ENCODE measurements at places on chromosomes 13 and 19.

DNA sequence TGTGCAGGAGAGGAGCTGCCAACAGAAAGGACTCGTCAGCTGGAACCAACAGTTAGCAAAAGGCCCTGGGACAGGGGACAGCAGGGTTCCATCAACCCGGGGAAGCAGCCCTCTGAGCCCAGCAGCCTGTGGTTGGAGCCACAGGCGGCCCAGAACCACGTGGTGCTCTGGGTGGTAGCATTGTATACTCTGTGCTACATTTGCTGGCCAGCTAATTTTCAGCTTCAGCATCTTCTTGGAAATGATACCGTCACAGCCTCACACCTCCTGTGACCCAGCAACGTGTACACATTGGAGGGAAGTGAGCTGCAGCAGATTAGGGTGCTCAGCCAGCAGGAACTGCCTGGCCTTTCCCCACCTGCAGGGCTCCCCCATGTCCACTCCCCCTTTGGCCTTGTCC, 13.1 kb upstream of the MTIF3 start:
- no peak for DNase-seq

DNA sequence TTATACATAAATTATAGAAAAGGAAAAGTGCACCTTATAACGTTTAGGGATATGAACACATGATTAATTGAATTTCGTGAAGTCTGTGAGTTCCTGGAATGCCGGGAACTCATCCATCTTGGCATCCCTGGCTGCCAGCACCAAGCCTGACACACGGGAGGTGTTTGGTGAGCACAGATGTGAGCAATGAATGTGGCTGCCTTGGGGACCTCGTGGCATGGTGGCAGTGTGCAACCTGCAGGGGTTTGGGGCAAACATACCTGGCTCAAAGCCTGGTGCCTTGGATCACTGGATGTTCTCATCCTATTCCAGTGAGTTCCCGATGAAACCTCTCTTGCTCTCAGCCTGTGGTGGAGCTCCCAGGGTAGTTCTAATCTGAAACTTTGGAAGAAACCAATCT, 10.4 kb upstream of the MAP2K2 start:
- no peak for DNase-seq

DNA sequence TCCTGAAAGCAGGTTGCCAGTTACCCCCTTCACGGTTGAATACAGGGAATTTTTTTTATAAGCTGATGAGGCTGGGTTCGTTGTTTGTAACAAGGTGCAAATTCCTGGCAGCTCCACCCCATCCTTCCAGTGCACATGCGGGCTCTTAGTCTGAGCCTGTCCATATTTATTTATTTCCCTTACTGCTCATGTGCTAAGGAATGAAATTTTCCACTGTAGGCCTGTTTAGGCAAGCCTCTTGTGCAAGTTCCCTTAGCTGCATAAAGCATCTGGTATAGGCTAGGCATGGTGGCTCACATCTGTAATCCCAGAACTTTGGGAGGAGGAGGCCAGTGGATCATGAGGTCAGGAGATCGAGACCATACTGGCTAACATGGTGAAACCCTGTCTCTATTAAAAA, 560.9 kb upstream of the PCDH9 start:
- no peak for DNase-seq

DNA sequence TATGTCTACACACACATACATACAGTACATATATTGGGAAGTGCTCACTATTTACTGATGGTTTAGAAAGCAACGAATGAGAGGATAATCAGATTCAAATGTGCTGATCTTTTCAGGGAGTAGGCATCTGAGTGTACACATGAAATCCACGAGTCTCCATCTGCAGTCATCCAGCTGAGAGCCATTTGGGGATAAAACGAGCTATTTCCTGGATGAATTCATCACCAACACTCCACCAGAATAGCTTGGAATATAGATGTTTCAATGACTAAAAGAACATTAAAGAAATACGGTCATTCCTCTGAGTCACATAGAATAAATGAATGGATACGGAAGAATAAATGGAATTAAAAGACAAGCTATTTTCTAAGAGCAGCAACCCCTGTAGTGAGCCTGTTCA, 721.6 kb upstream of the ARGLU1 start:
- peak; percentile 11 for DNase-seq

DNA sequence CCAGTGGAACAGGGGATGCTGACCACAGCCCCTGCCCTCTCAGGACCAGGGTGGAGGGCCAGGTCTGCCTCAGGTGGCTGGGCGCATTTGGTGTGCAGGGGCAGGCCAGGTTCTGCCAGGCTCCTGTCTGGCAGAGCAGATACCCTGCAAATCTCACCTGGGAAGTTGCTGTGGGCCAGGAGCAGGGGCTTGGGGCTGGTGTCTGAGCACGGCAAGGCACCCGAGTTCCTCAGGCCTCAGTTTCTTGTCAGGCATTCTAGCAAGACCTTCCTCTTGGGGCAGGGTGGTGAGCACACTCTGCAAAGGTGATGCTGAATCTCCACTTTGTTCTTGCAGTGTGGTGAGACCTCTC, 1.1 kb downstream of the CRTC1 start:
- no peak for DNase-seq

- no peak for DNase-seq
These were observed 13.1 kb upstream of the MEDAG start for GRCh38 chr13:30892966-30893365.

GRCh38 chr13:106596275-106596937, 28.5 kb upstream of the ARGLU1 start:
- DNase-seq: no peak

DNA sequence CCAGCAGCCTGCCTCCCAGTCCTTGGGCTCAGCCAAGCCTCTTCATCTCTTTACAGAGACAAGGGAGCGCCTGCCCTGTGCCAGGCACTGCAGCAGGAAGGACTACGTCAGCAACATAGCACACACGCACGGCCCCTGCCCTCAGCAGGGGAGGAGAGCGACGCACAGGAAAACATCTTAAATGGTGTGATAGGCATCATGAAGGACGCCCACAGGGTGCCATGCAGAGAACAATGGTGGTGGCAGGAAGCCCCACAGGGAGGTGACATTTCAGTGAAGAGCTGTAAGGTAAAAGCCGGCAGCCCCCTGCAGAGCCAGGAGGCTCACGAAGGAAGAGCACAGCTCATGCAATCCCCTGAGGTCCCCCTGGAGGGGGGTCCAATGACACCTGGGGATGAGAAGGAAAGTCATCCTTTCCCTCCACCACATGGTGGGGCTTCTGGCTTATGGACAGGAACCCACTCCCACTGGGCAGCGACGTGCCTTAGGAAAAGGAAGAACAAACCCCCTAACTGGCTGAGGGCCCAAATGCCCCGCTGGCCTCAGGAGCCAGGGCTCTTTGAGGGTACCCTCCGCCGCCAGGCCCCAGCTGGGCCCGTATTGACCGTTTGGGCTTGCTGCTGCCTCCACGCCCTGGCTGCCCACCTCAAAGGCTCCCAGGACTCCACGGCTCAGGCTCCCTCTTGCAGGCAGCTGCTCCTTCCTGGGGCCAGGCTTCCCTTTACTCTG, 37.3 kb upstream of the C13orf42 start:
- DNase-seq: no peak

DNA sequence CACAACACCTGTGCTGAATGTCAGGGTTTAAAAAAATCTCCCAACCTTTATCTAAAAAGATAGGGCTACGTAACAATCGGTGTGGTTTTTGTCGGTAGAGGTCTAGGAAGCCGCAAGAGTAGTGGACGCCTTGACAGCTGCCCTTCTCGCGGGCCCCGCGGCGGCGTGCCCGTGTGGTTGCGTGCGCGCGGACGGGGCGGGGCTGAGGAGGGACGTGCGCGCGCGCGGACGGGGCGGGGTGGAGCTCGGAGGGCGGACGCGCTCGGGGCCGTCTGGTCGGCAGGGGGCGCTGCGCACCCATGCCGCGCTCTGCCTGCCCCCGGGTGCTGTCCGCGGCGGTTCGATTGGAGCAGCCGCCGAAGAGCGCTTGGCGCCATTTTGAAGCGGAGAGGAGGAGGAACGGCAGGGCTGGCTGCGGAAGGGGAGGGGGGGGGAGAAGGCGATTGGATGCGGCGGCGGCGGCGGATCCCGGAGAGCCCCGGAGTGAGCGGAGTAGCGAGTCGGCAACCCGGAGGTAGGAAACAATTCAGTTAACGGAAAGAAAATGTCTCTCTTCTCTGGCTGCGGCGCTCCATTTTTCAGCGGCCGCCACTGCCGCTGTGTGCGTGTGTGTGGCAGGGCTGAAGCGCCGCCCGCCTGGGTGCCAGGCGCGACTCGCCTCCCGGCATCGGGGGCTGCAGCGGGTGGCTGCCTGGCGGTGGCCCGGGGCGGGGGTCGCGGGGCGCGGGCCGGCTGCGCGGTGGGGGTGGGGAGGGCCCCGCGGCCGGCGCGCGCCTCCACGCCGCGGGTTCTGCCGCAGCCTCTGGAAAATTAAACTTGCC, at the start of gene PDS5B:
PDS5B (plus strand) TSS at position 373 of the 821 bp plus-strand sequence. CDS start 62,321 bp downstream, outside the sequence.
- DNase-seq: peak; percentile 86

DNA sequence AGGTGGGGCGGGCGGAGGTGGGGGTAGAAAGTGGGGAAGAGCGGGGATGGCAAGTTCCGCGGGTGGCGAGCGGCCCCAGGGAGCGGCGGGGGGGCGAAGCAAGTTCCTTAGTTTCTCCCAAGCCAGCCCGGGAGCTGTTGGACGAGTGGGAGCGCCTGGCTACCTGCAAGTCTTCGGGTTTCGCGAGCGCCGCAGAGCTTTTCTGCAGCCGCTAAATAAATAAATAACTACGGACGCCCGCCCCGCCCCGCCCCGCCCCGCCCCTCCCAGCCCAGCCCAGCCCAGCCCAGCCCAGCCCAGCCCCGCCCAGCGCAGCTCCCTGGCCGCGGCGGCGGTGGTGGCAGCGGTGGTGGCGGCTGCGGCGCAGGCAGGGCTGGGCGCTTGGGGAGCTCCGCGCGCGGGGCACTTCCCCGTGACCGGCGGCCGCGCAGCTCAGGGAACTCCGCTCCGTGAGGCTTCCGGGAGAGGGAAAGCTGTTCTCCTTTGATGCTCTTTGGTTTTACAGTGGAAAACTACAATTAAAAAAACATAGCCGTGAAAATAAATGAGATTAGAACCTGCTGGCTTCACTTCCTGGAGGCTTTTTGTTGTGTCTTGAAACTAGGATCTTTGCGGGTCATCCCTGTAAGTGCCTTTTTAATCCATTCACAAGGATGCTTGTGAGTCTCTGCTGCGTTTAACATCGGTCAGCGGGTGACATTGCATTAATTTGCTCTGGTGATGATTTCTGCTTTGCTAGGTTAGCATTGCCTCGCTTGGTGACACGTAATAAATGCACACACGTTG, at the start of gene UBE2L5:
UBE2L5 (plus strand) TSS at position 440 of the 786 bp plus-strand sequence. CDS start 5,498 bp downstream, outside the sequence.
- peak; percentile 38 for DNase-seq

- DNase-seq: no peak
These were observed 1047.5 kb upstream of the SPRY2 start for GRCh38 chr13:81388400-81388799.

DNA sequence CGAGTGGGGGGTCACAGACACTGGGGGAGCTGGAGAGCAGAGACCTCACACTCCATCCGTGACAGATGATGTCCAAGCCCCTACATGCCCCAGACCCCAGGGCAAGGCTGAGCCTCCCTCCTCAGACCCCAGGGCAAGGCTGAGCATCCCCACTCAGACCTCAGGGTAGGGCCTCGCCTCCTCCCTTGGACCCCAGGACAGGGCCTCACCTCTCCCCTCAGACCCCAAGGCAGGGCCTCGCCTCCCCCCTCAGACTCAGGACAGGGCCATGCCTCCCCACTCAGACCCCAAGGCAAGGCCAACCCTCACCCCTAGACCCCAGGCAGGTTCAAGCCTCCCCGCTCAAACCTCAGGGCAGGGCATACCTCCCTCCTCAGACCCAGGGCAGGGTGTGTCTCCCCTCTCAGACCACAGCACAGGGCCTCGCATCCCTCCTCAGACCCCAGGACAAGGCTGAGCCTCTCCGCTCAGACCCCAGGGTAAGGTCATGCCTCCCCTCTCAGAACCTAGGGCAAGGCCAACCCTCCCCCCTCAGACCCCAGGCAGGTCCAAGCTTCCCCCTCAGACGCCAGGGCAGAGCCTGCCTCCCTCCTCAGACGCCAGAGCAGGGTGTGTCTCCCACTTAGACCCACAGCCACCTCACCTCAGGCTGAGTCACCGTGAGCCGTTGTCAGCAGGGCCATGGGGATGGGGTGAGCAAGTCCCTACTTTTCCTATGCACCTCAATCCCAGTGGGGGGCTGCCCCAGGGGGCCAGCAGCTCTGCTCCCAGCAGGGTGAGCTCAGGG, 1.7 kb upstream of the S1PR4 start:
- no peak for DNase-seq

DNA sequence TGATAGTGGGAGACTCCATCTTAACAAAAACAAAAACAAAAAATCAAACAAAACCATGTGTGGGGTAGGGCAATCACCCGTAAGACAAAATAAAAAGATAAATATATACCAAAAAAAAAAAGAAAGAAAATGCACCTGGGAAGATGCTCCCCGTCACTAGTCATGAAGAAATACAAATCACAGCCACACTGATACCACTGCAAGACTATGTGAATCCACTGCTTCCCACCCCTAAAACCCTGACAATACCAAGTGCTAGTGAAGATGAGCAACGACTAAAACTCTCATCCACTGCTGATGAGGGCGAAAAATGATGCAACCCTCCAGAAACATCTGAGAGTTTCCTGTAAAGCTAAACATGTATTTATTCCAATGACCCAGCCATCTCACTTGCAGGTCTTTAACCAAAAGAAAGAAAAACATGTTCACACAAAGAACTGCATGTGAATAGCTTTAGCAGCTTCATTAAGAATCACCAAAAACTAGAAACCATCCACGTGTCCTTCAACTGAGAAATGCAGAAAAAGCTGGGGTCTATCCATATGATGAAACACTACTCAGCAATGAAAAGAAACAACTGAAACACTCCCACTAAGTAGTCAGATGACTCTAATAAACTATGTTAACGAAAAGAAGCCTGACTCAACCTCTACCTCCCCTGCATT, 31.7 kb downstream of the BRD4 start:
- peak; percentile 71 for DNase-seq

GRCh38 chr19:38455031-38455430, 21.5 kb downstream of the RYR1 start:
- no peak for DNase-seq

GRCh38 chr19:13329766-13330165, 176.5 kb downstream of the CACNA1A start:
- DNase-seq: no peak

- no peak for DNase-seq
These were observed 116.2 kb upstream of the ZNF536 start for GRCh38 chr19:30255791-30256495.

- peak; percentile 34 for DNase-seq
These were observed 62.9 kb downstream of the ZC3H13 start for GRCh38 chr13:45989607-45990006.

GRCh38 chr19:726993-727956, 18.5 kb downstream of the PALM start:
- no peak for DNase-seq

GRCh38 chr13:95243207-95243606, 58.0 kb downstream of the ABCC4 start:
- DNase-seq: no peak

- no peak for DNase-seq
These were observed 8.1 kb downstream of the PTGIR start for GRCh38 chr19:46616631-46617322.

- no peak for DNase-seq
These were observed 6.4 kb upstream of the NFIC start for GRCh38 chr19:3359919-3360420.

Data from AG04450 (cell line).